ENCODE measurements at places on chromosomes 7 and 10.

GRCh38 chr10:84397735-84398144 lies 69.4 kb downstream of the CCSER2 start:
- DNase-seq = no peak

- no peak for DNase-seq
Observed at GRCh38 chr7:118793582-118793981, 569.1 kb downstream of the ANKRD7 start.

DNA sequence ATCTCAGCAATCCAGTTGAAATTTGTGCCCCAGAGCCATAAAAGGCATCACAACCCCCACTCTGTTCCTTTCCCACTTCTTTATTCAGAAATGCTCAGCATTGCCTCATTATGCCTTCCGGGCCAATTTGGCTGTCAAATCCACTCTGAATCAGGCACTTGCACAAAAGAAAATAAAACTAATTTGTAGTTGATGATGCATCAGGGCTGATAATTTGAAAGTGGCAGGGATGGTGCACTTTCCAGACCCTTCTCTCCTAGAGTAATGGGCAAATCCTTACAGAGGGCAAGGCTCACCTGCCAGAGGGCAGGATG lies 147.9 kb upstream of the PDE1C start:
- no peak for DNase-seq

DNA sequence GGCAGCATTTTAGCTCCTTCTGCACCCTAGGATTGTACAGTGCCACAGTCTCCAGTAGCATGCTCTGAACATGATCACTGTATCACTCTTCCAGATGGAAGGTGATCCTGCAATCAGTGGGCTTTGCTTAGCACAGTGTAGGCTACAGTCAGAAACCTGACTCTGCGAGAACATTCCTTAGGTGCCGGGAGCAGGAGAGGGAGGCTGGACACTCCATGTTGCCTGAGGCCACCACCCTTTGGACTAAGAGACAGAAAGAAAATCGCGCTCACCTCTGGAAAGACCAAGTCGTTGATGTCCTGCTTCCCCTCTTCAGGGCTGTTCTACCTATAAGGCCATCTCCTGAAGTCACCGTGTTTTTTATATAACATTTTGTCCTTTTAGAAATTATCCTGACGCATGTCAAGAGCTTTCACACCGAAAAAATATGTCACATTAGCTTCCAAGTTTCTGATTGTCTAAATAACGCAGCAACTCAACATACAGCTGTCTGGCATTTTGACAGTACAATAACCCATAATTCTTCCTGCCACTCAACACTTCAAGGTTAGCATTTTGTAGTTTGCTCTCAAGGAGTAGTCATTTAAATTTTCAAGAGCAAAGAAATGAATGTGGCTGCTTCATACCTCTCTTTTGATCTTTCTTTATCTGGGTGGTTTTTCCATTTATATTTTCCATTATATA lies 563.1 kb downstream of the LRMDA start:
- no peak for DNase-seq

GRCh38 chr7:1818575-1819258 lies 148.6 kb downstream of the ELFN1 start:
- no peak for DNase-seq

GRCh38 chr10:121583258-121583657 lies 15.0 kb downstream of the FGFR2 start:
- no peak for DNase-seq

- DNase-seq = no peak
Observed at GRCh38 chr7:4700577-4701235, 18.6 kb downstream of the FOXK1 start.

GRCh38 chr7:167090-167855 lies 25.1 kb upstream of the FAM20C start:
- no peak for DNase-seq

- no peak for DNase-seq
Observed at GRCh38 chr10:59337201-59337652, 25.1 kb downstream of the FAM13C start.

- DNase-seq = no peak
Observed at GRCh38 chr10:68463365-68464093, 8.2 kb downstream of the DNA2 start.

GRCh38 chr10:7161484-7162250 lies 249.2 kb downstream of the SFMBT2 start:
- DNase-seq = no peak

- DNase-seq = no peak
Observed at GRCh38 chr7:3134745-3135144, 91.1 kb upstream of the CARD11 start.

DNA sequence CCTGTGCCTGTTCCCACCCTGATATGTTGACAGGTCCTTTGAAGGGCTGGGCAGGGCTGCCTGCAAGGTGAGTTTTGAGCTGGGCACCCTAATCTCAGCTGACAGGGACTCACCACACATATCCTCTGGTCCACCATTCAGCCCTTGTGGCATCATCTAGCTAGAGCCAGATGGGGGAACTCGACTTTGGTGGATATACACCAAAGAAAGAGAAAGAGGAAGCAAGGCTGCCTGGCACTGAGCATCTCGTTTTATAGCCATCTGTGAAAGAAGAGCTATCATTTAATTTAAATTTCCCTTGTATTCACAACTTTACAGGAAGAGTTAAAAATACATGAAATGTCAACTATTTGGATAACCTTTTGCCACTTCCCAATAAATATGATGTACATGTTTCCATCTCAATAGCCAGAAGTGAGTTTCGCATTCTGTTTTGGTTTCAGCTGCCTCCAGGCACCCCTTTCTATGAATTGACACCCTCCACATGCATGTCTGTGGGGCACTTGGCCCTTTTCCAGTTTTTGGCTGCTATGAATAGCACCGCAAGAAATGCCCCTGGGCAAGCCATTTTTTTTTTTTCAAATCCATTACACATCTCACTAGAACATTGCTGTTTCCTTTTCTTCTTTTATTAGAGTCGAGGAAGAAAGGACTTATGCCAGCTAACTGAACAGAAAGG lies 22.9 kb upstream of the GRB10 start:
- DNase-seq = no peak

GRCh38 chr10:117000580-117000979 lies 4.4 kb downstream of the SHTN1 start:
- no peak for DNase-seq

DNA sequence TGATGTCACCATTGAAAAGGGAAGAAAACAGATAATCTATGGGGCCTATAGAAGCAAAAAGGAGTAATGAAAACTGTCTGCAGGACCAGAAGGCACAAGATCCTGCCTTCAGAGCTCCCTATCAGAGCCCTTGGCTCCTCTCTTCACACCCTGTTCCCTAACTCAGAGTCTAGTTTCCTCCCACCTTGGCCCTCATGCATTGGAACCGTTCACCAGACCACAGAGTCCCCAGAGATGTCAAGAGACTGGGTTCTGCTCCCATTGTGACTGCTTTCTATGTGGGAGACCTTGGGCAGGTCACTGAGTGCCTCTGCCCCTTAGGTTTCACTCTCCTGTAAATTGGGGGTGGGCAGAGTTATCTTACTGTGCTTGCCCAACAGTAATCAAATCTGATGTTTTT lies 80.1 kb upstream of the RPA3 start:
- no peak for DNase-seq

- no peak for DNase-seq
Observed at GRCh38 chr7:73717025-73717807, 2.3 kb downstream of the STX1A start.

- DNase-seq = no peak
Observed at GRCh38 chr10:107579970-107580369, 415.5 kb upstream of the SORCS1 start.

DNA sequence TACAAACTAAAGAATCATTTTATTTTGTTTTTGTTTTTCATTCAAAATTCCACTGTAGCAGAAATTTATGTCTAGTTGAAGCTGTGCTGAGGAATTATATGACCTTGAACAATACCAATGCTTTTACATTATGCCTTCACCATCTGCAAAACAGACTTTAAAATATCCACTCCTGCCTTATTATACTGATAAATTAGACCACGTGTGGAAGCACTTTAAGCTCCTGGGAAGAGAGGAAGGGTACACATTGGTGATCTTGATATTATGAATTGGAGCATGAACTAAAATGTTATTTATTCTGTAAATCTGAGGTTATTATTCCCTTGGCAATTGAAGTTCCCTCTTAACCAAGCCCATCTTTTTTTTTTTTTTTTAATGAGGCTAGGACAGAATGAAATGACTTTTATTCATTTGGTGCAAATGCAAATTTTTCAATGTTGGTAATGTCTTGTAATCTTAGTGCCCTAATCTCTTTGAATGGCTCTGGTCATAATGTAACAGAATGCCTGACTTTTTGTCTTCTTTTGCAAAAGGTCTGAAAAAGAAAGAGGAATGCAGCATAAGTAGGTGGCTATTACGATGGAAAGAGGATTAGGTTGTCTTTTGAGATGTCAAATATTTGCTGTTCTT lies 139.9 kb upstream of the COBL start:
- no peak for DNase-seq

GRCh38 chr7:40535678-40536077 lies 400.9 kb downstream of the SUGCT start:
- no peak for DNase-seq

DNA sequence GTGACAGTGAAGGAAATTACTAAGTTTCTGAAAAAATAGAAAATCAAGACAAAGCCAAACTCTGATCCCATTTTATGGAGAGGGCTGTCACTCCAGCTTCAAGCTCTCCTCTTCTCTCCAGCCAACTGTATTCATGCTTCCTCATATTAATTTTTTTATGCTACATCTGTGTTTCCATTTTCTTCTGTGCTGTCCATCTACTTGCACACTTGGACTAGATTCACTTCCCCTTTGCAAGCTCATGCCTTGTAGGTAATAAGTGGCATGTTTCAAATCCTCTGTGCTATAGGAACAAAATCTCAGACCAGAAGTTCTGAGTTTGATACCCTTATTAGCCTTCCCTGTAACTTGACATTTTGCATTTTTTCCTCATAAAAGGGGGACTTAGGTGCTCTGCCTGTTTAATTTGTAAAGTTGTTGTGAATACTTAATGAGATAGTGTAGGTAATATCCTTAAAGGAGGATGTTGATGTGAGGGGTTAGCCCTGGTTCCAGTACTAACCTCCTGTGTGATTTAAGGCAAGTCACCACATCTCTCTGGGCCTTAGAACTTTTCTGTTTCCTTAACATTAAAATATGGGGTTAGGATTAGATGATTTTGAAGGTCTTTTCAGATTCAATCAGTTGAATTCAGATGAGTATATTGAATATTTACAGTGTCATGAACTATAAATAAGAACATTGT lies 358.8 kb downstream of the BBS9 start:
- DNase-seq = no peak

GRCh38 chr10:48551861-48552591 lies 52.8 kb downstream of the ARHGAP22 start:
- DNase-seq = no peak

- DNase-seq = no peak
Observed at GRCh38 chr10:132520177-132520811, 17.3 kb upstream of the INPP5A start.

GRCh38 chr10:3807928-3808496 lies 23.0 kb upstream of the KLF6 start:
- no peak for DNase-seq

DNA sequence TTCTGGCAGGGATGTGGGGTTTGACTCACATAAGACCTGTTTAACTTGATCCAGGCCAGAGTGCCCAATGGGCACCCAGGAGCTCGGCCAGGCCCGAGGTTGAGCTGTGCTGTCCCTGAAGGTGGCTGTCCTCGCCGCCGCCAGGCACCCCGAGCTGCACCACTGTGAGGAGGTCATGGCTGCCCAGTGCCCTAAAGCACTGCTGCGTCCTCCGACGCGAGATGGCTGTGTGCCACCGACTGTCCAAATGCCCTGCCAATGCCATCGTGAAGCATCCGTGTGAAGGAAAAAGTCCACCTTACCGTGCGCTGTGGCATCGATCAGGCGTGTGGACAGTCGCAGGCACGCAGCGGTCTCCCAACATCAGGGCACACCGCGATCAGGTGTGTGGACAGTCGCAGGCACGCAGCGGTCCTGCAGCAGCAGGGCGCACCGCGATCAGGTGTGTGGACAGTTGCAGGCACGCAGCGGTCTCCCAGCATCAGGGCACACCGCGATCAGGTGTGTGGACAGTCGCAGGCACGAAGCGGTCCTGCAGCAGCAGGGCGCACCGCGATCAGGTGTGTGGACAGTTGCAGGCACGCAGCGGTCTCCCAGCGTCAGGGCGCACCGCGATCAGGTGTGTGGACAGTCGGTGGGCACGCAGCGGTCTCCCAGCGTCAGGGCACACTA lies 120.3 kb downstream of the VIPR2 start:
- no peak for DNase-seq

DNA sequence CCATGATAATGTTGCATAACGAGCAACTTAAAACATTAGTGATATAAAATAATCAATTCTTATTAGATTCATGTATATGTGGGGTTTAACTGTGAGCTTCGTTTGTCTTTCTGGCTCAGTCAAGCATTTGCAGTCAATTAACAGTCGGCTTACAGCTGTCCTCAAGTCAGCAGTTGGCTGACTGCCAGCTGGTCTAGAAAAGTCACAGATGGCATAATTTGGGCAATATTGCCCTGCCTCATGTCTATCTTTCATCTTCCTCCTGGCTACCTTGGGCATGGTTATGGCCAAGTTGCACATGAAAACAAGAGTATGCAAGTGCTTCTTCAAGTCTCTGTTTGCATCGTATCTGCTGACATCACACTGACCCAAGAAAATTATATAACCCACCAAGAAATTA lies 186.1 kb upstream of the ZWINT start:
- DNase-seq = no peak

DNA sequence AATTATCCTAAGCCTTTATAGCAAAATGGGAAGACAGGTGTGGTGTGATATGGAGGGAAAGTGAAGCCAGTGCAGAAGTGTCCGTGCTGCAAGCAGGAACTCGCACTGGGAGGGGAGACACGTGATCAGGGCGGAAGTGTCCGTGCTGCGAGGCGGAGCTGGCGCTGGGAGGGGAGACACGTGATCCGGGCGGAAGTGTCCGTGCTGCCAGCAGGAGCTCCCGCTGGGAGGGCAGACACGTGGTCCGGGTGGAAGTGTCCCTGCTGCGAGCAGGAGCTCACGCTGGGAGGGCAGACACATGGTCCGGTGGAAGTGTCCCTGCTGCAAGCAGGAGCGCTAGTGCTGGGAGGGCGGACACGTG lies 40.5 kb upstream of the PRKAR1B start:
- no peak for DNase-seq

GRCh38 chr10:44396671-44397191 lies 11.8 kb upstream of the CXCL12 start:
- no peak for DNase-seq

- no peak for DNase-seq
Observed at GRCh38 chr10:47311193-47311931, 10.9 kb upstream of the GDF2 start.
